ENCODE measurements at places on chromosomes 1 and 21.

DNA sequence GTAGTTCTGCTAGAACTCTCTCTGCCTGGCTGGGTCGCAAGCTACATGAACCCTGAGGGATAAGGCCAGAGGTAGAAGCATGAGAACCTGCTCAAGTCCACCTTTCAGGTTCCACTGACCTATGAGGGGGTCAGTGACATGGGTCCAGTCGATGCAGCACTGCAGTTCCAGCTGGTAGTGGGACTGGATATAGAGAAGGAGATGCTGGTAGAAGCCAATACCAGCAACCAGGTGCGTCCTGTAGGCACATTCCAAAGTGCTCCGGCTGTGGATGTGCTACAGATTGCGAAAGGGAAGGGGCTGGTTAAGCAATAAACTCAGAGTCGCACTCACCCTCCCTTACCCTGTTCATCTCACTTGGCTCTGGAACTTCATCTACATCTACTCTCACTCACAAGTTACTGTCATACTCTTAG, 5.7 kb downstream of the SMG5 start:
- DNase-seq = no peak

GRCh38 chr1:36532810-36533401, 50.2 kb upstream of the CSF3R start:
- DNase-seq = no peak

DNA sequence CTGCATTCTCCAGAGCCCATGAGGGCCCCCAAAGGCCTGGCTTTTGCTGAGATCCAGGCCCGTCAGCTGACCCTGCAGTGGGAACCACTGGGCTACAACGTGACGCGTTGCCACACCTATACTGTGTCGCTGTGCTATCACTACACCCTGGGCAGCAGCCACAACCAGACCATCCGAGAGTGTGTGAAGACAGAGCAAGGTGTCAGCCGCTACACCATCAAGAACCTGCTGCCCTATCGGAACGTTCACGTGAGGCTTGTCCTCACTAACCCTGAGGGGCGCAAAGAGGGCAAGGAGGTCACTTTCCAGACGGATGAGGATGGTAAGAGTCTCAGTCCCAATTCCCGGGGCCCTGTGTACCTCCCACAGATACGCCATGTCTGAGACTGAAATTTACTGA, 39.1 kb downstream of the PTPRU start:
- DNase-seq = no peak

DNA sequence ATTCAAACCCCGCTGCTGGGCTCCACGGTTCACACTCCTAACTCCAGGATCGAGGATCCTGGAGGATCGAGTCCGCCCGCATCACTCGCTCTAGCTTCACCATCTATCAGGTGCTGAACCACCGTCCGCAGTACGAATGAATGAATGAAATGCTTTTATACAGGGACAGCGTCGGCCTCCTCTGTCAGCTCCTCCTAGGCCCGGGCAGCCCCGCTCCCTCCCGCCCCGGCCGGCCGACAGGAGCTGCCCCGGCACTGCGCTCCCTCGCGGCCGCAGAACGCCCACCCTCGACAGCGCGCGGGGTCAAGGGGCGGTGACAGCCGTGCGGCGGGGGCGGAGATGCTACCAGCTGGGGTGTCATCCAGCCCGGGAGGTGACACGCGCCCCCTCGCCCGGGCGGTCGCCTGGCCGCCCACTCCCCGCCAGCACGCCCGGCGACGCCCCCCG, 520 bp downstream of the ZBTB17 start:
- no peak for DNase-seq

- DNase-seq = no peak
Observed at GRCh38 chr1:176858433-176858916, 306.0 kb downstream of the ASTN1 start.

DNA sequence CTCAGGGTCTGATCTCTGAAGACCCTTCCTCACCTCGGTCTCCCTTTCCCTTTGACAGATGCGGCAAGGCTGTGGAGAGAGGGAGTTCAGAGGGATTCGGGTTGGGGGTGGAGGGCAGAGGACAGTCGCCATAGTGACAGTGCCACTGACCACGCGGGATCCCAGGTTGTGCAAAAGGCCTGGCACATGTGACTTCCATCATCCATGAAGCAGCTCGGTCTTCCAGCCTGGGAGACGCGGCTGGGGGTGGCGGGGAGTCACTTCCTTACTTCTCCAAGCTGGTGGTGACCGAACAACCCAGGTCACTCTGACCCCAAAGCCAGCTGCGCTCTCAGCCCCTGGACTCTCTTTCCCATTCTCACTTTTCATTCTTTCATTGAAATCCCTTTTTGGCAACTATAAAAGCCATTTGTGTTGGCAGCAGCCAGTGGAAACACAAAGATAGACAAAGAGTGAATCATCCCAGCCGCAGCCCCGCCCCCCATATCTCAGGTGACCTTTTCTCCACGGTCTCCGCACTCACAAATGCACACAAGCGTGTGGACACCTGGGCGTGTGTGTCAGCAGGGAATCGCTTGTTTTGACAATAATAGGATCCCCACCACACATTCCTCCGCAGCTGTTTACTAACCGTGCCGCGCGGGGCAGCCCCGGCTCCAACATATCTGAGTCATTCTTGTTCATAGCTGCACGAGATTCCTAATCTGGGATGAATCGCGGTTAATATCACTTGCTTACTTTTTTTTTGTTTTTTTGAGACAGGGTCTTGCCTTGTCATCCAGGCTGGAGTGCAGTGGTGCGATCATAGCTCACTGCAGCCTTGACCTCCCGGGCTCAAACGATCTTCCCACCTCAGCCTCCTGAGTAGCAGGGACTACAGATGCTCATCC, 68.3 kb downstream of the DHRS3 start:
- no peak for DNase-seq

DNA sequence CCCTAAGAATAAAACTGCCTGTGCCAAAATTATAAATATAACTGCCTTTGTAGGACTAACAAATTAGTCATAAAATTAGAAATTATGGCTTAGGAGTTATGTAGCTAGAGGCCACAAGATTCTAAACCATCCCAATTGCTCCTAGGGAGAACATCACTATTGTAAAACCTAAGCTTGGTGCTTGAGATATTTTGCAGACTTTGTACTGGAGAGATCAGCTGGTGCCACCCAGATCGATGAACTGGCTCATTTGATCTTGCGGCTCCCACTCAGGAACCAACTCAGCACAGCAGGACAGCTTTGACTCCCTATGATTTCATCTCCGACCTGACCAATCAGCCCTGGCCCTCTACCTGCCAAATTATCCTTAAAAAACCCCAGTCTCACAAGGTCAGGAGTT, 30.6 kb downstream of the HHAT start:
- no peak for DNase-seq

- DNase-seq = no peak
Observed at GRCh38 chr1:57115030-57115614, 149.3 kb upstream of the C8B start.

GRCh38 chr1:55768327-55768952, 553.3 kb upstream of the USP24 start:
- DNase-seq = no peak

GRCh38 chr1:234114648-234115307, 210.3 kb downstream of the SLC35F3 start:
- peak; percentile 6 for DNase-seq

- no peak for DNase-seq
Observed at GRCh38 chr1:159933347-159933746, 8.0 kb upstream of the TAGLN2 start.

GRCh38 chr1:235030919-235031596, 97.6 kb downstream of the TOMM20 start:
- DNase-seq = no peak

GRCh38 chr1:81126989-81127581, 673.6 kb upstream of the ADGRL2 start:
- DNase-seq = no peak

- no peak for DNase-seq
Observed at GRCh38 chr1:232385221-232385620, 244.7 kb downstream of the SIPA1L2 start.

GRCh38 chr1:110300412-110301085, 38.6 kb upstream of the RBM15 start:
- no peak for DNase-seq

- no peak for DNase-seq
Observed at GRCh38 chr1:9626201-9626608, 25.3 kb upstream of the PIK3CD start.

DNA sequence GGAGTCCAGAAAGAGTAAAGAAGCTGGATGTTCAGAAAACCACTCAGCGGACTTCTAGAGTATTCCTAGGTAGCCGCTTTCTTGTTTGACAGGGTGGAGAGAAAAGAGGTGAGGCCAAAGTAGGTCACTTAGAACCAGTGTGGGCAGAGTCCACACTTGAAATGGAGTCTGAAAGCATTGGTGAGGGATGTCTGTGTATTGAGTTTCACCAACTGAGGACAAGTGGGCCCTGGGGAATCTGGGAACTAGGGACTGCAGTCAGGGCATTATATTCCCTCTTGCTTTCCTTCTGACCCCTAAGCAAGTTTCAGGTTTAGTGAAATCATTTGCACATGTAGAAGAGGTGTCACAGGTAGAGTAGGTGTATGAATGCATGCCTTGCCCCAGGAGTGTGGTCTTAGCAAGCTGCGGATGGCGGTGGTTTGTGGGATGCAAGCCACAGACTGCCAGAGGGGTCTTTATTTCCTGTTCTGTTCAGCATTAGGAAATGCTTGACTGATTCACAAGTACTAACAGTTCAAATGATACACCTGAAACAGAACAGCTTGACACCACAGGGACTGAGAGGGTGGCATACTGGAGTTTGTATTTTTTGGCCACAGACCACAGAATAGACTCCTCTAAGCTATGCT, 1.1 kb upstream of the GNG12 start:
- no peak for DNase-seq

DNA sequence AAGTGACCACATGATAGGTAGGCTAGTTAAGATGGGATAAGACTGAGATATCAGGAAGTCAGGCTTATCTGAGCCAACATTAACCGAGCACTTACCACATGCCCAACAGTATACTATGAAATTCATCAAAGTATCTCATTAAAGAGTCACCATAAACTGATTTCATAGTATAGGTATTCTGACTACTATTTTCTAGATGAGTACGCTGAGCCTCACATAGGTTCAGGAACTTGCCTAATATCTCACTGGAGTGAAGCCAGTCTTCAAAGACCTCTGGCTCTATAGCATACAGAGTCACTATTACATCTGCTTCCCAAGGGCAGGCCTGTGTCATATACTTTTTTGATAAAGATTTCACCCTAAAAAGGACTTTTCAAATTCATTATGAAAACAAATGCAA, 115.6 kb upstream of the NGF start:
- no peak for DNase-seq

DNA sequence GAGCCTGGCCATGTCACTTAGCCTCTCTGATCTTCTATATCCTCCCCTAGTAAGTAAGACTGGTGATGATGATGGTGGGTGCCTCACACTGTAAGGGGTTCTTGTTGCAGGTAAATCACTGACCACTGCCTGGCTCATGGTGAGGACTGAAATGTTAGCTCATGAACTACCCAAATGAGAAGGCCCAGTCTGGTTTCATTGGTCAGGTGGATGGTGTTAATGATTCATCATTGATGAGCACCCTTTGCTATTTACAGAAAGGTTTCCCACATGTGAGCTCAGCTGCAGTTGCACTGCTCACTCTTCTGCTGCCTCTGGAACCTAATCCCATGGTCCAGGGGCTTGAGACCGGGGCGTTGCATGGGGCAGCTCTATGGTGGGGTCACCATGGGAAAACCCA, 417.7 kb downstream of the PRDM2 start:
- no peak for DNase-seq

- DNase-seq = no peak
Observed at GRCh38 chr1:245008761-245009160, 144.4 kb upstream of the HNRNPU start.

DNA sequence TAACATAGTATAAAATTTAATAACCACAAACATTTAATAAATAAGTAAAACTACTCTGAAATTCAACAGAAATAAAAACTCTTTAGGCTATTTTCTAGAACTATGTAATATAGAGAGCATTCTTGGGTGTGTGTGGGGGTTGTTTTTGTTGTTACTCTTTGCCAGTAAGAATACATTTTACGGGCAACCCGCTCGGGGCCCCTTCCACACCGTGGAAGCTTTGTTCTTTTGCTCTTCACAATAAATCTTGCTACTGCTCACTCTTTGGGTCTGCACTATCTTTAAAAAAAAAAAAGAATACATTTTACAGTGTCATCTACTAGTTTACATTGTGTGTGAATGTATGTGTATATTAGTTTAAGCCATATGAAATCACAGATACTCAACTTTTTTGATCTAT, 16.0 kb upstream of the GIPC2 start:
- no peak for DNase-seq

GRCh38 chr1:86714561-86715244, 10.3 kb downstream of the SH3GLB1 start:
- no peak for DNase-seq

DNA sequence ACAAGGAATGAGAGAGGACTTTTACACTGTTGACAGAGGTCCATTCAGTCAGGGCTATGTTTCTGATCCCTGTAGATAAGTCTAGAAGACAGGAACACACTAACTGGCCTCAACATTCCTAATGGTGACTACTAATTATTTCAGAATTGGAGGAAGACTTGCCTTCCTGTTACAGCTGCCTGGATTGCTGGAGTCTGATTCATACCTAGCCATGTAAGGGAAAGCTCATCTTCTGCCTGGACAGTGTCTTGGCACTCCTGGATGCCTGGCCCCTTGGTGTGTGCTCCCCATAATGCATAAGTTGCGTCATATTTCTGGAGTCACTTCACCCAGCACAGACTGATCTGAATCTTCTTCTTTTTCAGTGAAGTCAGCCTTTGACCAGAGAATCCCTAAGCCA, 326.0 kb upstream of the RUNX1 start:
- no peak for DNase-seq

- DNase-seq = no peak
Observed at GRCh38 chr1:15432324-15432723, 5.9 kb upstream of the CTRC start.

GRCh38 chr1:10674222-10674621, 122.2 kb downstream of the CASZ1 start:
- DNase-seq = no peak

DNA sequence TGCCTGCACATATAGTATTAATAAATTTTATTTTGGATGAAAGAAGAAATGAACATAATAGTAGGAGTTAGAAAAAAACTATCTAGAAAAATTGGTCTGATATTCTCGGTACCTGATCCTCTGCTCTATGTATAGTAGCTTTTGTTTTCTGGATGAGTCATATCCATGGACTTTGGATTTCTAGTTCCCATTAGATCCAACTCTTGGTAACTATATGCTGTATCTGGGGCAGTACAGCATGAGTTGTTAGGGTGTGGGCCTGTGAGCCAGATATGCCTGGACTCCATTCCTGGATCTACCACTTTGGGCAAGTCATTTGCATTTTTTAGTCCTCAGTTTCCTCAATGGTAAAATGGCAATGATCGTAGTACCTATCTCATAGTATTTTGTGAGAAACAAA, 372.2 kb upstream of the PKN2 start:
- no peak for DNase-seq

Measured in NCI-H526 treated with DMSO at 0.1 percent for 48 hours (cell line).